ENCODE measurements at places on chromosomes 3 and 15.
A peak's percentile ranks its signal among the peaks of the same experiment; 100 is the strongest.

- DNase-seq, result no peak
Measured at GRCh38 chr15:63314409-63314808, 37.0 kb downstream of the APH1B start.

- no peak for DNase-seq
Measured at GRCh38 chr15:74511583-74511982, 29.4 kb upstream of the ARID3B start.

DNA sequence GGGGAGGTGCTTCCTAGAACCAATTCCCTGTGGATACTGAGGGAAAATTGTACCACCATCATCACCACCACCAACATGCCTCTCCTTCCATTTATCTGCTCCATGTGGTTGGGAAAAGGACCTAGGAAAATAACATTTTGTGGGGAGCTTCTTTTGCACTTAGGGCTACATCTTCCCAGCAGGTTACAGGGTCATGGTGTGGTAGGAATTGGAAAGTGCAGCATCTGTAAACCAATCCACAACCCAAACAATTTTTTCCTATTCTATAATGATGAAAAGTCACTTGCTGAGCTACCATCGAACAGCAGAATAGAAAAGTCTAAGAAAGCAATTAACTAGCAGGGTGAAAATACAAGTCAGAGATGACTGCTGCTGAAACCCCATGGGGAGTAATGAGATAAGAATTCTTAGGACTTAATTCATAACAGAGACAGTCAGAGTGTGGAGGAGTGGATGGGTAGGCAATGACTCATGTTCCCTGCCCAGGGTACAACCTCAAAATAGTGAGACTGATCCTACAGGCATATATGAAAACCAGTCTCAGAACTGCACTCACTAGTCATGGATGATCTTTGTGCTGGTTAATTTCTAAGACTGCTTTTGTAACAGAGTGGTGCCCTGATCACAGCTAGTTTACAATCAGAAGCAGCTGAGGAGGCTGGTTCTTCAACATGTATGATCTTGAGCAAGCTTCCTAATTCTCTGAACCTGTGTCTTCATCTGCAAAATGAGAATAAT is 38.1 kb upstream of the LEKR1 start:
- DNase-seq, result no peak

DNA sequence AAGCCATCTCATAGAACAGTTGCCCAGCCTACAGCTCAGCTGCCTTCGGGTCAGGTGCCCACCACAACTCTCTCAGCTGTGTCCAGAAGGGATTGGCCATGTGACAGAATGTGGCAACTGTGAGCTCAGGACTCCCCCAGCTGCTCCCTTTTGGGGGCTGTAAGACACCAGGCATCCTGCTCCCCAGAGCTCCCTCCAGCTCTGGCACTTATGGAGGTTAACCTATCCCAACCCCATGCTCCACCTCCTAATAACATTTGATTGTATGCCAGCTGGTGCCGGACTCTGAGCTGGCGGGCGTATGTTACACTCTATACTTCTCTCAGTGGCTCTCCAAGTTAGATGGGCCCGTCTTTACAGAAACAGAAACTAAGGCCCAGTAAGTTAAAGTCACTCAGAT is 222.8 kb downstream of the FAM43A start:
- DNase-seq, result no peak

DNA sequence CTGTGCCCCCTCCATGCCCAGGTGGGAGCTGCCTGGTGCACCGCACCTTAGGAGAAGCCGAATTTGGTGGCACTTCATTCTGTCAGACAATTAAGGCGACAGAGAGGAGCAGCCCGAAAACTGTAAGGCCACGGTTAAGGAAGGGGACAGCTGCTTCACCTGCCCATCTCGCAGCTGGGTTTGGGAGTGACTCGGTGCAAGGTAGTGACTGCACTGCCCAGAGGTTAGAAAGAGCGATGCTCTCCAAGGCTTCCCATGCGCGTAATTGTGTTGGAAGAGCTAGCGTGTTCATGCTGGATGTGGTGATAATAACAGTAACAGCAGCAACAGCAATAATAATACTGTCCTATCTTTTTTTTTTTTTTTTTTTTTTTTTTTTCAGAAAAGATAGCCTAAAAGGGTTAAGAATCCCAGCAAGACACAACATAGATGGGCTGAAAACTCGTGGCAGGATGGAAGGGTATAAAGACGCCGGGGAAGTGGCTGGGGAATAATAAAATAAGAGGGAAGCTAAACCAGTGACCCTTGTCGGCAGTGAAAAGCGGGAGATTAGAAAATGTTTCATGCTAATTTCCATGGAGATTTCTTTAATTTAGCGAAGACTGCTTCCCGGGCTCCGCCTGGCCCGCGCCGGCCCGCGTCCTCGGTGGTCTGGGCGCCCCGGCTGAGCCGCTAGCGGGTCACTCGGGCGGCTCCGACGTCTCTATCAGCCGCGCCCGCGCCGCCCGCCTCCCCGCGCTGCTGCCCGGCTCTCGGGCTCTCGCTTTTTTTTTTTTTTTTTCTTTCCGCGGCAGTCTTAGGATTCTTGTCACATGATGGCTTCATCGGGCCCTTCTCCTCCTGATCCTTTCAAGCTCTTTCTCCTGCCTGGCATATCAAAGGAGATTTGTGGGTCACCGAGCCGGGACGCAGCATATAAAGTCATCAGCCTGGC is 617.1 kb downstream of the NR2F2 start:
- no peak for DNase-seq

DNA sequence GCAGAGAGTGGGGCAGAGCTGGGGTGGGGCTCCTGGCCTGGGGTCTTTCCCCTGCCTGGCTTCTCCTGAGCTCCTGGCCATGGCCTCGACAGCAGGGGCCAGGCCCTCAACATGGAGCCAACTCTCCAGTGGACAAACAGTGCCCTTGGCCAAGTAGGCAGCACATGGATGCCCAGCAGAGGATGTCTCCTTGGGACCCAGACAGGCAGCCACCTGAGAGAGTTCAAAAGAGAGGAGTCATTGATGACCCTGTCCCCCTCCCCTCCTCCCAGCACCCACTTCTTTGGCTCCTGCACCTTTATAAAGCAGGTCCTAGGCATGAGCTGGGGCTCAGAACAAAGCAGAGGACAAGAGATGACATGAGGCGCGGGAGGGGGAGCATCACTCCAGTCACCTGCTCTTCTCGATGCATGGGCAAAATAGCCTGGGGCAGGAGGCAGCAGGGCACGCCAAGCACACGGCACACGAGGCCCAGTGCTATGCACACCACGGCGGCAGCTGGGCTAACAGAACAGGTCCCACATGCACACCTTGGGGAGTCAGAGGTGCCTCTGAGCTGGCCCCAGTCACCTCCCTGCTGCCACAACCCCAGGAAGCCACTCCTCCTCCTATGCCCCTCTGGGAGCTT is 27.4 kb downstream of the SHISA5 start:
- DNase-seq, result no peak

GRCh38 chr3:57923101-57923500 is 85.1 kb upstream of the FLNB start:
- no peak for DNase-seq

DNA sequence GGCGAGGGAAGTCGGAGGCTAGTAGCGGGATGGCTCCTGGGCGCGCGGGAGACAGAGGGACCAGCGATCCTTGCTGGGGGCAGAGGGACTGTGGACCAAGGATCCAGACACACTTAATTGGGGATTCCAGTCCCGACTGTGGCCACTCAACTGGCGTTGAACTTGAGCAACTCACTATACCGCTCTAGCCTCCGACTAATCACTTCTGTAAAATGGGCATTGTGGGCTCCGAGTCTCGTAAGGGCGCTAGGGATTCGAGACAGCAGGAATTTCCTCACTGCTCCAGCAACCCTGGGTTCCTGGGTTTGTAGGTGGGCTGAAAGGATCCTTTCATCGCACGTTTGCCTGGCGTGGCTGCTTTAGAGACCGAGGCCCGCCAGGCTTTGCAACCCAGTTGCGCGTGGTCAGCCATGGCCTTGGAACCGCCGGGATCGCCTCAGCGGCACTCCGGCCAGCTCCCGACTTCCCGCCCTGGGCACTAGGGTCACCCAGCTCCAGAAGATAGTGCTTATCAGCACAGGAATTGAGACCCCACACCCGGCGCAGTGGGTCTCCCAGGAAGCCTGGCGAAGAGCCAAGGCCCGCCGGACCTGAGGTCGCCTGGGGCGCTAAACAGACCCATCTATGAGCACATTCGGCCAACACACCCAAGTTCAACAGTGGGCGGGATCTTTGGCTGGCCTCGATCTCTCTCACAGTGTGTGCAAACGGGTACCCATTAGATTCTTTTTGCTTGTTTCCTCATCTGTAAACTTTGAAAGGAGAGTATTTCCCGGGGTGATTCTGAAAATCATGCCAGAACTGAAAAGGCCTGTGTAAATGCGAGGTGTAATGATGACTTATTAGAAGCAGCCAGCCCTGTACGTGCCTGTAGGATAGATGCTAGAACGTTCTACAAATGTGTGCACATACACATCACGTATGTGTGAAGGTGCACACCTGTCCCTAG is 9.9 kb downstream of the FOXL2 start:
- DNase-seq, result no peak

DNA sequence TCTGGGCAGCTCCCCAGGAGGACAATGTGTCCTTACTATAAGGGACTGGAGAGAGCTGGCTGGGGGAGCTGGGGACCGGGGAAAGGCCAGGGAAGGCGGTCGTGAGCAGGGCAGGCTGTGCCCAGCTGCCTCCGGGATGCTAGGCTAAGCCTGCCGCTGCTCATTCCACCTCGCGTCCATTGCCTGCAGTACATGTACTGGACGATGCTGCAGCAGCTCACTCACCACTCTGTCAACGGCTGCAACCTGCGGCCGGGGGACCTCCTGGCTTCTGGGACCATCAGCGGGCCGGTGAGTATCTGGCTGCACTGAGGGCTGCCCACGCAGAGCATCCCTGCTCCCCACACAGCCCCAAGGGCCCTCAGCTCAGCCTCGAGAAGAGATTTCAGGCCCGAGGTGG is 27.1 kb downstream of the FAH start:
- no peak for DNase-seq

DNA sequence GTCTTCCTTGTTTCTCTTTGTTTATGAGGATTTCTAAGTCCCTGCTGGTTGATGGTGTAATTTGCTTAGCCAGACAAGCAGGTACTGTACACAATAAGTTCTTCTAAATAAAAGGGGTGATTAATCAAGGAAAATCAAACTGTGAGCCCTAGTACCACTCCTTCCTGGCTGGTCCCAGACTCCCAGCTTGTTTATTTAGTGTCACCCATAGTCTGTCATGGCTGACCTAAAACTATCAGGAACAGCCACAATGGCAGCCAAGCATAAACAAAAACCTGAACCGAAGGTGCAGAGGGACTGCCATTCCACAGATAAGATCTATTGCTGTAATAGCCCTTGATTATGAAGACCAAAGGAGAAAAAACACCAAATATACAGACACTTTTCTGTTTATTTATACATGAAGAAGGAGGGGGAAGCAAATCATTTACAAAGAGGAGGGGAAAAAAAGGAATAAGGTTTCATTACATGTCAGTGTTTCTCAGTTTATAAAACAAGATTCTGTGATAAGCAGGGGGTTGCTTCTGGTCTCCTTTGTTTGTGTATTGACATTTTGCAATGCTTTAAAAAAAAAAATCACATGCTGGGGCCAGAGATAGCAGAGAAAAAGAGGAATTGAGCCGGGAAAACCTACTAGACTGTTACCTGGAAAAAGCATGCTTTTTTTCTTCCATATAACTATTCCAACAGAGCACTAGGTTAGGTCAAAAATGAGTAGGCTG is 182.4 kb upstream of the DPH6 start:
- DNase-seq, result no peak

DNA sequence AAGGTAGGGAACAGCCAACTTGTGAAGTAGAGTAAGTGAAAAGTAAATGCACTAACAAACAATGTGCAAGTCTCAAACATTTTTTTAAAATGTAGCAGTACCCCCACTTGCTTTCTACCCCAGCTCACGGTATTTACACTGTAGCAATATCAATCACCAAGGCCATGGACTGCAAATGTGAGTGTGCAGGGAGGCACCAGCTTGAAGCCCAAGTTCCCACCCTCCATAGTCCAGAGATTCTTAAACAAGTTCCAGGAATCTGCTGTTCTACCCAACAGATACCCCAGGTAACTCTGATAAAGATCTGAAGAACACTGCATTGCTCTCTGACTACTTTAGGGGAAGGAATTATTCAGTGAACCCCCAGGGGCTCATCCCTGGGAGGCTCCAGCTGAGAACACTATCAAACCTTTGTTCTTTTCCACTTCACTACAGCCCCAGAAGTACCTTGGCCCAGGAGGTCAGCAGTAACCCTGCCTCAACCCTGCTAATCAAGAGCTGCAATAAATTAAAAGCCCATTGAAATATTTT is 86.1 kb downstream of the FOXP1 start:
- peak; percentile 70 for DNase-seq

GRCh38 chr3:84963137-84963536 is 4.3 kb downstream of the CADM2 start:
- DNase-seq, result no peak

GRCh38 chr15:65902373-65902772 is 33.1 kb downstream of the RAB11A start:
- DNase-seq, result no peak

DNA sequence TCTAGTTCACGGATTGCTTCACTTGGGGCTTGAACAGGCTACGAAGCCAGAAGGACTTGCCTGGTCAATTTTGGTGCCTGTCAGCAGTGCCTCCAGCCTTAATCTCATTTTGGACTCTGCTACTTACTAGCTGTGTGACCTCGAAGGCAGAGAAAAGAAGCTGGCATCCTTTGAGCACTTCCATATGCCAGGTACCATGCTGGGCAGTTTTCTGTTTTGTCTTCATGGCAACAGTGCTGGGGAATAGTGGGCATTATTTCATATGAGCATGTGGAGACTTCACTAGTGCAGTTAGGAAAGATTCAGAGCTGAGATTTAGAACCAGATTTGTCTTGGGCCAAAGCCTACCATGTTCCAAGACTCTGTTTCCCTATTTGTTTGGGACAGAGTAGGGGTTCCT is 92.2 kb downstream of the LRTM1 start:
- DNase-seq, result no peak

GRCh38 chr3:107025961-107026360 is 351.3 kb upstream of the CCDC54 start:
- DNase-seq, result no peak

- DNase-seq, result no peak
Measured at GRCh38 chr3:153438271-153438670, 276.2 kb downstream of the RAP2B start.

DNA sequence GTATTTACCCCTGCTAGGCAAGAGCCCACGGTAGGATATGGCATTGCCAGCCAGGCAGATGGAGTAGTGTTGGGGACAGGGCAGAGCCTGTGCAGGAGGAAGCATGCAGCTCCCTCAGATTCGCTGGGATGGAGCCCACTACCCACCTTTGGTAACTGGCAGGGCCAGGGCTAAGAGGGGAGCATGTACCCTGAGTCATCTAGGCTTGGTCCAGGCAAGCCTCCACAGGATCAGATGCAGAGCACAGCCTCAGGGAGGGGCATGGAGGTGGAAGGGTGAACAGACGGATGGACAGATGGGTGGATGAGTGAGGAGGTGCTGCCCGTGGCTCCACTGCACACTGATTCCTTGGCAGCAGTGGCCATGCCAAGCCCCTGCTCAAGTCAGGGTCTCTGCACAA is 33.0 kb downstream of the IL20RB start:
- DNase-seq, result no peak

DNA sequence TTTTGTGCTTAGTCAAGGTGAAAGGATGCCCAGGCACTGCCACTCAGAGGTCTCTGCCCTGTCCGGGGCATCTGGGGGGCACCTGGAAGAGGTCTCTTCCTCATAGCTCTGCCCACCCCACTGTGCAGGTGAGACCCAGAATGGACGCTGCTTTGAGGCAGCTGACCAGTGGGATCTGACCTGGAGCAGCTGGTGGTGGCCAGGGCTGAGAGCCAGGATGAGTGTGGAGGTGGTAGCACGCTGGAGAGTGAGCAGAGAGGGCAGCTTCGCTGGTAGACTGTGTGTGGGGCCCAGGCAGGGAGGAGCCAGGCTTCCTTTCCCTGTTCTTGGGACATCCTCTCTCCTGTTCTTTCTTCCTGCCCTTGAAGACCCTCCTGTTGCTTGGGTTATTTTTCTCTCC is 32.2 kb upstream of the PLA2G4E start:
- DNase-seq, result no peak
